ENCODE measurements at places on chromosomes 7 and 10.

GRCh38 chr10:118241229-118242137 is 100.6 kb downstream of the FAM204A start:
- DNase-seq = peak; percentile 51

DNA sequence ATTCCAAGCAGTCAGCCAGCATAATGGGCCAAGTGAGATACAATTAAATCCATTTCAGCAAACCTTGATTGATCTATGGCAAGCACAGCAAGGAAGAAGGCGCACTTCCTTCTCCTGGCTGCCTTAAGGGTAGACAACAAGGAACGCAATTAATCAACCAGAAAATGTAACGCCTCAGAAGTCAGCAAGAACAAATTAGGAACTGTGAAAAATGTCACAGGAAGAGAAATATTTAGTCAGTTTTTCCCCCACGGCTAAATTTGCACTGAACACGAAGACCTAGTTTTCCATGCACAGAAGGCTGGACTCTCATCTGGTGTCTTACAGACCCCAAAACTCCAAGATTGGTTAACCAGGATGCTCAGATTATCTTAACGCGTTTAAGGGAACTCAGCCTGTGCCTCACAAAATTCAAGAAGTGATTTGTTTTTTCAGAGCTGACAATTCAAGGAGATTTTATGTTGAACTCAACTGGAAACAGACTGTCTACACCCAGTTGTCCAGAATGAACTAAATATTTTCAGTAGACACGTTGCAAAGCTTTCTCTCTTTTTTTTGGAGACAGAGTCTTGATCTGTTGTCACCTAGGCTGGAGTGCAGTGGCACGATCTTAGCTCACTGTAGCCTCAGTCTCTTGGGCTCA is 14.2 kb downstream of the SNX8 start:
- no peak for DNase-seq

GRCh38 chr10:69685426-69685801 is 55.4 kb downstream of the FAM241B start:
- DNase-seq = no peak

GRCh38 chr7:26440233-26441001 is 148.8 kb downstream of the SNX10 start:
- no peak for DNase-seq

GRCh38 chr7:77188731-77189437 is 10.7 kb downstream of the FGL2 start:
- no peak for DNase-seq

DNA sequence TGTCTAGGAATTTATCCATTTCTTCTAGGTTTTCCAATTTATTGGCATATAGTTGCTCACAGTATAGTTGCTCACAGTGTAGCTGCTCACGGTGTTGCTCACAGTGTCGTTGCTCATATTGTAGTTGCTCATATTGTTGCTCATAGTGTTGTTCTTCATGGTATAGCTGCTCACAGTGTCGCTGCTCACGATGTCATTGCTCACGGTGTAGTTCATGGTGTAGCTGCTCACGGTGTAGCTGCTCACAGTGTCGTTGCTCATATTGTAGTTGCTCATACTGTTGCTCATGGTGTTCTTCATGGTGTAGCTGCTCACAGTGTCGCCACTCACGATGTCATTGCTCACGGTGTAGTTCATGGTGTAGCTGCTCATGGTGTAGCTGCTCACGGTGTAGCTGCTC is 7.7 kb upstream of the PRKAR1B start:
- no peak for DNase-seq

- no peak for DNase-seq
Measured at GRCh38 chr10:22723783-22724182, 9.4 kb upstream of the PIP4K2A start.

DNA sequence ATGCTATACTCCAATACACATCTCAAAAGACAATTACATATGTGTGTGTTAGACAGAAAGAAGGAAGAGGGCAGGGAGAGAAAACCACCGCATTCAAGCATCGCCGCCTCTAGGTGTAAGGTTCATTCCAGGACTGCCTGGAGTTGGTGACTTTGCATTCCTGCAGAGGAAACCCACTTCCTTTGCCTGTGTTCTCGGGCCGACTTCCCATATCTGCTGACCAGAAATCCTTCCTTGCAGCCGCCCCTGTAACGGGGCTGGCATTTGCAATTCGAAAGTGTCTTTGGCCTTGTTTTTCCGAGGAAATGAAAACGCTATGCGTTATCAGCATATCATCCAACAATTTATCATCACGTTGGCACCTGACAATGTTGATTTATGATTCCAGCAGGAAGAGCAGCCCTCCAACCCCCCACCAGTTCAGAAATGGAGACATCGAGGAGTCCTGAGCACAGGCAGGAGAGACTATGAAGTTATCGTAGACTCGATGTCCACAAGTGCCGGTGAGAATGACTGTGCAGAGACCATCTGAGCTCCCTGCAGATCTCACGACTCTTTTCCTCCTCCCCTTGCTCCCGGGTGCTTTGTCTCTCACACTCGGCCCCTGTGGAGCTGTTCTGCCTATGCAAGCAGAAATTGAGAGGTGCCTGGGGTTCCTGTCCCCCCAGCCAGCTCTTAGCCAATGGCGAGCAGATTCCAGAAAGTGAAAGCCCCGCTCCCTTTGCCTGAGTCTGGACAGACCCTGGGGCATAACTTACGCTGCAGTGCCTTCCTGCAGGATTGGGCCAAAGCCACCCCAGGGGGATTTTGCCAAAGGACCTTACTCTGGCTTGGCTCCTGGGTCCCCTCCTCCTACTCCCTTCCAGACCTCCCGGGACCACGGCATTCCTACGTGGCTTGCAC is 68.9 kb upstream of the FOXK1 start:
- DNase-seq = no peak

DNA sequence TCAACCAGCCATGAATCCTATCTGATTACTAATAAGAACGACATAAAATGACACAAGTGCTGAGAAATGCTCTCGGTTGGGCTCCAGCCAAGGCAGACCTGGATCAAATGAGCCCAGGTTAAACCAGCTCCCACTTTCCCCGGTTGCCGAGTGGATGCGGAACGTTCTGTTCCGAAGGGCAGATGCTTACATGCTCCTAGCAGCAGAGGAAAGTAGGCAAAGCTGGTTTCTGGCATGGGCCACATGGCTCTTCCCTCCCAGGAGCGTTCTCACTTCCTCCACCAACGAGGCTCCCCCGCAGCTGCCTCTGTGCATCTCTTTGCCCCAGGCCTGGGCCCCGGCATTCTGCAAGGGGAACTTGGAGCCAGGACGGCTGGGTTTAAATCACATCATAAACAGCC is 61.8 kb upstream of the SDK1 start:
- no peak for DNase-seq

DNA sequence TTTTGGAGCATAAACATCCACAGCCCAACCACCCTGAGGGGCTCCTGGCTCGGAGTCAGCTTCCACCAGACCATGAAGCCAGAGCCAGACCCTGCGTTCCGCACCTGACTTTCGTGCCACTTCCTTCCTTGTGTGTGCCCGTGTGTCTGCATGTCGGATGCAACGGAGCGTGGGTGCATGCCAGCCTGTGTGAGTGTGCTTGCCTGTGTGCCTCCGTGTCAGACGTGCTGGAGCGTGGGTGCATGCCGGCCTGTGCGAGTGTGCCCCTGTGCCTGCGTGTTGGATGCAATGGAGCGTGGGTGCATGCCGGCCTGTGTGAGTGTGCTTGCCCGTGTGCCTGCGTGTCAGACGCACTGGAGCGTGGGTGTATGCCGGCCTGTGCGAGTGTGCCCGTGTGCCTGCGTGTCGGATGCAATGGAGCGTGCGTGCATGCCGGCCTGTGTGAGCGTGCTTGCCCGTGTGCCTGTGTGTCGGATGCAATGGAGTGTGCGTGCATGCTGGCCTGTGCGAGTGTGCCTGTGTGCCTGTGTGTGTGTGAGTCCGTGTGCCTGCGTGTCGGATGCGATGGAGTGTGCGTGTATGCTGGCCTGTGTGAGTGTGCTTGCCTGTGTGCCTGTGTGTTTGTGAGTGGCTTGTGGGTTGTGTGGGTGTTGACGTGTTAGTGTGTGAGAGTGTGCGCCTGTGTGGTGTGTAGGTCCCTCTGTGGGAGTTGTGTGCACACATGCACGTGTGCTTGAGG is 28.1 kb upstream of the KNDC1 start:
- DNase-seq = no peak

- DNase-seq = no peak
Measured at GRCh38 chr7:51666266-51666665, 349.7 kb upstream of the COBL start.

DNA sequence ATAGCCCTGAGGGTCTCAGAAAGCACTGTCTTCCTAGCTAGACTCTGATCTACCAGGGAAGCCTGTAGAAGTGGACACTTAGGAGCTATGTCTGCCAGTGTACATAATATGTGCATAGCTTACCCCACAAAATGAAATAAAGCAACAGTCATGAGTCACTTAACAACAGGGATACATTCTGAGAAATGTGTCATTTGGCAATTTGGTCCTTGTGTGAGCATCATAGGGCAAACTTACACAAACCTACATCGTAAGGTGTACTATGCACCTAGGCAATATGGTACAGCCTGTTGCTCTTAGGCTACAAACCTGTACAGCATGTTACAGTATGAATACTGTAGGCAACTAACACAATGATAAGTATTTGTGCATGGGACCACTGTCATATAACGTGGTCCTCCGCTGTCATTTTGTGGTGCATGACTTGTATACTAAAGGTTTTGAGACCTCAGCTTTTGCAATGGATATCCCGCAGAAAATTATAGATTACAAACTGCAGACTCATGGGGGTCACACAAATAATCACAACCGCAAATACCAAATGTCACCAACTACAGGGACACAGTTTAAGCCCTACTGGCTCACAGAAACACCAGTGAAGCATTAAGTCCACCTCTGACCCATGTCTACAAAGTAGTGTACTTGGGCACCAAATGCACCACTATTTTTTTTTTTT is 1.7 kb downstream of the URGCP start:
- DNase-seq = no peak

DNA sequence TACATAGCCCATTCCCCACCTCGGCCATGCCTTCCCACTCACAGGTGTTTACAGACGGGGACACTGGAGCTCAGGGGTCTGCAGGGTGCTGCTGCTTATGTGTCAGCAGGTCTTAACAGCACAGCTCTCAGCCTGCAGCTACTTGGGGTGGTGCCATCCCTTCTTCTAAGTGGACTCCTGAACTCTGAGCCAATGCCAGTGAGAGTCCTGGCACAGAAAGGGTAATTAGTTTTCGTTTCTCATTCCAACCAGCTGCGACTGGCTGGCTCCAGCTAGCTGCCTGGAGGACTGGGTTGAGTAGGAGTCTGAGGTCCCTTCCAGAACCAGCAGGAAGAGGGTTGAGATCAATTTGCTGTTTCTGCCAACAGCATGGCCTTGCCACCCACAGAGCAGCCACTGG is 88.3 kb upstream of the AGK start:
- DNase-seq = no peak

DNA sequence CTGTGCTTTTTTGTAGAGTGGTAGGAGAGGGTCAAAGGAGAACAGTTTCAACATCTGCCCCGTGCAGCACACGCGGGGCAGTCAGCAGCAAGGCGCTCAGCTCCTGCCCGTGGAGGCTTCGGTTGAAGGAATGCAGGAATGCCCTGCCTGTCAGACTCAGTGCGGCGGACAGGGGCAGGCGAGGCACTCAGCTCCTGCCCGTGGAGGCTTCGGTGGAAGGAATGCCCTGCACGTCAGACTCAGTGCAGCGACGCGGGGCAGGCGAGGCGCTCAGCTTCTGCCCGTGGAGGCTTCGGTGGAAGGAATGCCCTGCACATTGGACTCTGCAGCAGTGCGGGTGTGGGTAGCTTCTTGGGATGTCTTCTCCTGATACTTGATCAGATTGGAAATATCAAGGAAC is 37.0 kb downstream of the PPP2R2D start:
- DNase-seq = no peak

- DNase-seq = no peak
Measured at GRCh38 chr7:36312064-36312914, 77.4 kb upstream of the ANLN start.

DNA sequence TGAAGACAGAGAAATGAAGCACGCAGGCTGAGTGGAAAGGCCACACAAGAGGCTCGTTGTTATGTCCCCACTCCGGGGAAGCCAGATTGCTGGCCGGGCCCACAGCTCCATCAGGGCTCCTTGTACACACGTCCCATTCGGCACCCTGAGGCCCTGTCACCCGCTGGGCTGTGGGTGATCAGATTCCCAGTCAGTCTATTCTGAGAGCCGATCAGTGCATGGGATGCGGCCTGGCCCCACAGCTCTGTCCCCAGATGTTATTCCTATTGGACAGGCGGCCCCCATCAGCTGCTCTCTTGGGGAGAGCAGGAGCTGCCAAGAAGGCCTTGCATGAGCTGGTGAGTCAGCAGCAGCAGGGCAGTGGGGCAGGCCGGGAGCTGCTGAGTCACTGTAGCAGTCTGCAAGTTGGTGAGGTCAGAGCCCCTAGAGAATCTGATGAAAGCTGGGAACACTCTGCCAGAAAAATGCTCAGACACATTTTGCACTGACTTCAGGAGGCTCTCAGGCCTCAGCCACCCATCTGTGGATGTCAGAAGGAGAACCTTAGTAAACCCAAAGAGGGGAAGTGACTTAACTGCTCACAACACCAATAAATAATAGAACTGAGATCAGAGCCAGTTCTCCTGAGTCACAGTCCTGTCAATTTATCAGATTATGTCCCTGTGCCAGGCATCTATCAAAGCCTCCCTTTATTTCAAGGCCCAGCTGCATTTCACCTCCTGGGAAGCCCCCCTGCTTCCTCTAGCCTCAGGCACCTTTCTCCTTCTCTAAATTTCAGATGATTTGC is 9.4 kb upstream of the PSAP start:
- peak; percentile 46 for DNase-seq

GRCh38 chr7:47231032-47231431 is 350.9 kb downstream of the TNS3 start:
- no peak for DNase-seq
